ENCODE measurements at places on chromosomes 4 and X. TPM values are rescaled to one million over a fixed set of nuclear protein-coding genes. Genes with fewer than 3 reads are reported as not detected.

SLC49A3 gene
- total RNA-seq: 65.0 TPM

ANXA3 gene
- 345 TPM for total RNA-seq

ENPEP gene
- 0.49 TPM for total RNA-seq

KCNE5 gene
- total RNA-seq: 3.4 TPM

IL21 gene
- total RNA-seq: not detected

TMEM255A gene
- total RNA-seq: 2.9 TPM

SPANXN4 gene
- total RNA-seq: not detected

GLRA3 gene
- total RNA-seq: not detected

RNF150 gene
- total RNA-seq: 1.0 TPM

LDB2 gene
- total RNA-seq: 47.3 TPM

SLC7A11 gene
- total RNA-seq: 1.0 TPM

KIAA1210 gene
- not detected for total RNA-seq

HSFX3 gene
- not detected for total RNA-seq

AMOT gene
- total RNA-seq: 4.2 TPM

CPZ gene
- total RNA-seq: 0.91 TPM

EXOC1L gene
- not detected for total RNA-seq

NUDT11 gene
- total RNA-seq: not detected

DNA sequence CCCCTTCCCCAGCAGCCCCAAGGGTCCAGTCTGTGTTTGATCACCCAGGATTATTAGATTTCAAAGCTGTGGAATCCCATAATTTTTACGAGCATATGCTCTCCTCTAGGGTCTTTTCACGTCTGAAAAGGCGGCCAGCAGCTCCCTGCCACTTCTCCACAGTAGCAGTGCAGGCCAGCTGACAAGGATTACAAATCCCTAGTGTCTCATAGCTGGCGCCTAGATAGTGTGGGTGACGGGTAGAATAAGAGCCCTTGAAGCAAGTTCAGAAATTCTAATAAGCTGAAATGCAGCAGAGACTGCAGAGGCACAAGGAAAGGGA, 79.4 kb downstream of the RLIM start:
- DNase-seq: no peak

DNA sequence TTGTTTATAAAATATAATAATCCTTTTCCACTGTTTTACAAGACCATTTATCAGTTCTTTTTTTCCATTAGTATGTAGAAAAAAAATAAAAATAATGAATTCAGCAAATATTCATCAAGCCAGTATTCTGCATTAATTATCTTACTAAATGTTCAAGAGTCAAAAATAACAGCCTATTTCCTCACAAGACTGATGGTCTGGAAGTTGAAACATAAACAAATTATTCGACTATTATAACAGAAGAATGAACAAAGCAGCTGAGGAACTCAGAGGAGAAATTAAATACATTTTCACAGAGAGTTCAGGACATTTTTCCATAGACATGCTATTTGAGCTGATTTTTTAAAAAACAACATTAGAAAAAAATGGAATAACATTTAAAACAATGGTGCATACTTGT, 2594.8 kb downstream of the ARAP2 start:
- DNase-seq: no peak

DNA sequence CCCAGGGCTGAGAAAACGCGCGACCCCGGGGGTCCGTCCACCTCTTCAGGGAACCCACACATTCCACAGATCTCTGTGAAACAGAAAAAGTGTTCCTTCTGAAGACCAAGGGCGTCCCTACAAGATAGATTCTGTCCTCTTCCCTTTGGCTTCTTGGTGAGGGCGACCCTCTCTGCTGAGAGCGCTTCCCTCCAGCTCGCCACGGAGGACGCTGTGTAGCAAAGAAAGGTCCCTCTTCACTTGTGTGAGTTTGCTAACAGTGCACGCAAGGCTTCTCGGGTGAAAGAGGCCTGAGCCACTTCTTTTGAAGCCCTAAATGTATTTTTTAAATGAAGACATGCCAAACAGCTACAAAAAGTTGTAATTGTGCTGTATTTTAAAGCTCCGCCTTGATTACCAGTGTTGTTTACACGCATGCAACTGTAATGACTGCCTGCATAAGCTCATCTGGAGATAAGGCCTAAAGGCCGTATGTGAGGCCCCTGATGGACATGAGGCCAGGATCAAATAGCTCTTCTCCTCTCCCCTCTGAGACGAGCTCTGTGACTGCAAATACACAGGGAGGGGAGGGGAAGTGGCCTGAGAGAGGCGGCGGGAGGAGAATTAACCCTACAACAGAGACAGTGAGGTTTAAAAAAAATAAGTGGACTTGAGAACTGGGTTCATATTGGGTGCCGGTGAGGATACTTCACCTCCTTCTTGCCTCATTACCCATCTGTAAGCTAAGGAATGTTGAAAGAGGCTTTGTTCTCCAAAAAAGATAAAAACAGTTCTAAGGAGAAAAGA, 95.5 kb downstream of the SOWAHB start:
- no peak for DNase-seq

DNA sequence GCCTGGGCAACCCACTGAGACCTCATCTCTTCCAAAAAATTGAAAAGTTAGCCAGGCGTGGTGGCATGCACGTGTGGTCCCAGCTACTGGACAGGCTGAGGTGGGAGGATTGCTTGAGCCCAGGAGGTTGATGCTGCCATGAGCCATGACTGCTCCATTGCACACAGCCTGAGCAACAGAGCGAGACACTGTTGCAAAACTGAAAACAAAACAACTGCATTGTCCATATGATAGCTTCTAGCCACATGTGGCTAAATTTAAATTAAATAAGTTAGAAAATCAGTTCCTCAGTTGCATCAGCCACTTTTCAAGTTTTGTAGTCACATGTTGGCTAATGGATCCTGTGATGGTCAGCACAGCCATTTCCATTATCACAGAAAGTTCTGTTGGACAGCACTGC, 67.9 kb downstream of the GAB1 start:
- DNase-seq: no peak

DNA sequence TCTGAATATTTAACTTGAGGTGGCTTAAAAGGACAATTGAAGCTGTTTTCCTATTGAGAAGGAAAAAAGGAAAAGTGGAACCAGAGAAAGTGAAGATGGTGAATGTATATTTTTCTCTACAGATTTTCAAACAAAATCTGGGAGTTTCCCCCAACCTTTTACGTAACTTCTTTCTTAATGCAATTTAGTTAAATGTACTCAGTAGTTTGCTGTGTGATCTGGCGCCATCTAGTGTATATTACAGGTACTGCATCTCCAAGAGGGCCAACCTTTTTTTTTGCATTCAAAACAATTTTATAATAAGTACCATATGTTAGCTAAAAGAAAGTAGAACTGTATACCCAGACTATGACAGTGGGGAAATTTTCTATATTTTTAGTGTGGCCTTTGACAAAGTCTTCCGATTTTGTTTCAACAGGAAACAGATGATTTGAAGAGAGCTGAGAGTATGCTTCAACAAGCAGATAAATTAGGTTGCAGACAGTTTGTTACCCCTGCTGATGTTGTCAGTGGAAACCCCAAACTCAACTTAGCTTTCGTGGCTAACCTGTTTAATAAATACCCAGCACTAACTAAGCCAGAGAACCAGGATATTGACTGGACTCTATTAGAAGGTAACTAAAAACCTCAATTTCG, 82.0 kb downstream of the PLS3 start:
- DNase-seq: no peak

DNA sequence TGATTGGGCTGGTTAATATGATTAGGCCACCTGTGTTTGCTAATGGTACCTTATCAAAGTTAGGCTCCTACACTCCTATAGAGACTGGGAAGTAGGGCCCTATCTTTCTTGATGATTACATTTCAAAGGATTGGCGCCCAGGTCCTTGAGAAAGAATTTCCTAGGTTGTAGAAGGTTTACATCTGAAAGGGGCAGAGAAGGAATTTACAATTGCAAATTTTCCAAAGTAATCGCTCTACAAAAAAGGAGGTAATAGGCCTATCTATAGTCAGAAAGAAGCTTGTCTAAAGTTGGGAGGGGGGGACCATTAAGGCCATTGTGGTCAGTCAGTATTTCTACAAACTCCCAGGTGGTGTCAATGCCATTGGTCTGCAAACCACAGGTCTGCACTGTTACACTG, 638.4 kb downstream of the IL1RAPL1 start:
- DNase-seq: no peak

- no peak for DNase-seq
These were observed 10.1 kb downstream of the SORCS2 start for GRCh38 chr4:7202411-7202810.

DNA sequence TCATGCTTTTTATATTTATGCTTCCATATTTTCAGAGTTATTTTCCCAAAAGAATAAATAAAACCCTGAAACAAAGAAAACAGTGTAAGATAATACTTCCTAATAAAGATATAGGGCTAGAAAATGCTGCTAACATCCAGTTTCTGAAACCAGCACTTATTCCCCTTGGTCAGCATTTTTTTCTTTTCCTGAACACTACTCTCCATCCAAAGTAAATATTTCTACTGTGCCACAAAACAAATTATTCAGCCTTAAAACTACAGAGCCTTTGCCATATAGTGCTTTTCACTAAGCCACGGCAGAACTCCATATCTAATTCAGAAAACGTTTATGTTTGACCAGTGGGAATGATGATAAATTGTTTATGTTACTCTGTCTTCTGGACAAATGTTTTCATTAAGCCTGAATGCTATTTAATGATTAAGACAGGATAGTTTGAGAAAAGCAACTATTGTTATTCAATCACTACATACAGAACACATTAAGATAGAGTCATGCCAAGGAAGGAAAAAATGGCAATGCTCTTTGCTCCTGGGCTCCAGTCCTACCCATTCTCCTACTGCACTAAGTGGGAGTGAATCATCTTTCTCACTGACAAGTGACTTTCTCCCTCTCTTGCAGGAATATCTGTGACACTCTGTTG, 723.9 kb downstream of the FAT4 start:
- no peak for DNase-seq

GRCh38 chrX:110449312-110449711, 90.7 kb downstream of the RTL9 start:
- DNase-seq: no peak

GRCh38 chrX:153299855-153300254, 21.7 kb downstream of the PNMA6F start:
- DNase-seq: no peak

GRCh38 chrX:95291561-95291960, 1393.1 kb upstream of the DIAPH2 start:
- DNase-seq: no peak

DNA sequence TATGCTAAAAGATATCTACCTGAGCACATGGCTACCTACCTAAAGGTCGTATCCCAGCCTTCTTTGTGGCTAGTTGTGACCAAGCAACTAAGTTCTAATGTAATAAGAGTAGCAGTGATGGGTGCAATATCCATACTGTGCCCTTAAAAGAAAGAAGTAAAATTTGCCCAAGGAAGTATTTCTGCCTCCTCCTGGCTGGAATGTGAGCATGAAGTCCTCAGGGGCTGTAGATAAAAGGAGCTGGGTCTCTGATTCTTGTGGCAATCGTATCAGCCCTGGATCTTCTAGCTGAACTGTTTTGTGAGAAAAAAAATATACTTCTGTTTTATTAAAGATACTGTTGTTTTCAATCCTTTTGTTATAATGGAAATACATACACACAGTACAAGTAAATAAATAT, 217.4 kb downstream of the GPAT3 start:
- no peak for DNase-seq

- no peak for DNase-seq
These were observed 279.9 kb downstream of the ASMT start for GRCh38 chrX:1894740-1895139.

- no peak for DNase-seq
These were observed 226.5 kb downstream of the FBXO8 start for GRCh38 chr4:174056959-174057358.

- no peak for DNase-seq
These were observed 45.2 kb upstream of the ENPP6 start for GRCh38 chr4:184262901-184263300.

DNA sequence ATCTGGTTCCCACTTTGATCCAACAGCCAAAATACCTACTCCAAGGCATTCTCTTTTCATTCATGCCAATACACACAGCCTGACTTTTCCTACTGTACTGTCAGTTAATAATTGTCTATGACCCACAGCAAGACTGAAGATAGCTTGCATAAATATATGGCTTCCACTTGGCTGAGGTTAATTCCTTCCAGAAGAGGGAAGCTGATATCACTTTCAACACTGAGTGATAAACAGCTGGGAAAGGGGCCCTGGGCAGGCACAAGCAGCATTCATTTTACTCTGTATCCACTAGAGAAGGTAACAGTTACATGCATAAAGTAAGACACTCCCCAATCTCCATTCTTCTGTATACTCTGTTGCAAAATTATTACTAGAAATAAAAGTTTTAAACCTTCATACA, 200.2 kb upstream of the UGT8 start:
- DNase-seq: no peak

DNA sequence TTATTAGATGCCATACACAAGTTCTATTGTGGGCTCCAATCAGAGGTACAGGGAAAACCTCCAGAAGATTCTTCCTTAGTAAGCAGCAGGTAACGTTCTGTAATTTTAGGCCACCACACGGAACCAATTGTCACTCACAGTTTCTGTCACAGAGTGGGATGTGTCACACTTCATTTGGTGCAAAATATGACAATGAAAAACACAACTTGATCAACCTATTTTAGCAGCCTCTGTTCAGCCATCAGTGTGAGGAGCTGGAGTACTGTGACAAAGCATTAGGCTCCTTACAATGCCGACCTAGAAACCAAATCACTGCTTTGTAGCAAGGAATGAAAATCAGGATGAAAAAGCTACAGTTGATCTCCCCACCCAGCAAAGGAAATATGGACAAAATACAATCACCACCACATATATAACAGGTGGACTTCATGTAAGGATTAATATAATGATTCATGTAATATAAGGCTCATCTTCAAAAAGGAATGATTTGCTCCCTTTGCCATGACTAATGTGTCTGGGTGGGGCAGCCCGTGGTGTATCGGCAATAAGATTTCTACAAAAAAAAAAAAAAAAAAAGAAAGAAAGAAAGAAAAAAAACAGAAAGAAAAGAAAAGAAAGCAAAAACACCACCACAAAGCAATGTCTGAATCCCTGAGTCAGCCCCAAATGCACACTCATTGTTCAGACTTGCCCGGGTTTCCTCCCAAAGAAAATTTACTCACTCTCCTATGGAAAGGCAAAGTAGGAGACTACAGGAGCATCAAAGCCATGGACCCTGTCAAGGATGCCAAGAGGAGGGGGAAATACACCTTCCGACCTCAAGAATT, 36.0 kb downstream of the SLC9A7 start:
- DNase-seq: no peak

GRCh38 chr4:78683352-78683751, 92.8 kb upstream of the BMP2K start:
- DNase-seq: no peak

DNA sequence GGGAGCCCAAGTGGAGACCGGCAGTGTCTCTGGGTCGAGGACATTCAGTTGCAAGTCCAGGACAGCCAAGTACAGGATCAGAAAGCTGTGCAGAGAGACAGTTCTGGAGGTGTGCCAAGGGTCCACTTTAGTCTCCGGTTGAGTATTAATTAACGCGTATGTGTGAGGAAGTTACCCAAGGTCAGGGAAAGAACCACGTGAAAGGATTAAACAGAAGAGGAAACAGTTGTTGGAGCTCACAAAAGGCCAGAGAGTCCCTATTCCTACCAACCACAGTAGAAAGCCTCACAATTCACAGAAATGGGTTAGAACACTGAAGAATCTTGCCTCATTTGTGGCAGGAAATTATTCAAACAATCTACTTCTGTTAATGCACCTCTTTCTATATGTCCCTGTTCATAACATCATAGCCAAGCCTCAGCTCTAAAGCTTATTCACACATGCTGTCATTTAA, 17.9 kb upstream of the NSUN7 start:
- no peak for DNase-seq

- DNase-seq: no peak
These were observed 1413.0 kb downstream of the PCDH7 start for GRCh38 chr4:32133141-32133540.

GRCh38 chrX:37757082-37757481, 22.8 kb upstream of the CYBB start:
- no peak for DNase-seq
